Neural crest cell (in vitro differentiated cells): ENCODE measurements at places on chromosomes 7 and 10.

GRCh38 chr7:112985377-112985987 is 101.1 kb downstream of the GPR85 start:
- DNase-seq = no peak

DNA sequence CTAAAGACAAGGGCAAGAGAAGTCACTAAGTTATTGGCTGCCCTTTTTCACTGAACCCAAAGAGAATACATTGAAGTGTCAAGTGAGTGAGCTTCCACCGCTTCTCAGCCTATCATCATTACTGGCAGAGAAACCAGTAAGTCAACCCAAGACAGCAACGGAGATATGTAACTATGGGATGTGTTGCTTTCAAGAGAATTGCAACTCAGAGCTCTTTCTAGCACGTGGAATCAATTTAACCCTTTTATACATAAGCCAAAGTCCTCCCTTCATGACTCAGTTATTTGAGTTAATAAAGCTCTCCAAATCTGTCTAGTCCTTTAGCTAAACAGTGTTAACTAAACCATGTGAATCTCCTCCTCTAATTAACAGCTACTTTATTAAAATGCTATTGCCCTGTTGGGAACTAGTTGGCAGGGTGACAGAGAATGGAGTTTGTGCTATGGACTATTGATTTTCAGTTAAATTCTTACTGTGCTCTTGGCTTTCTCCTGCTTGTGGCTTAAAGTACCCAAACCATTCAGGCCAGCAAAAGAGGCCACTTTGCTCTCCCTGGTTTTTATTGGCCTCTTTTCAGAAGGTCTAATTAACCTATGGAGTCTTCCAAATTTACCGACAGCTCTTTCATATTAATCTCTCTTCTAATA is 287.7 kb downstream of the NRG3 start:
- DNase-seq = no peak

- no peak for DNase-seq
Measured at GRCh38 chr7:98655611-98656010, 38.5 kb downstream of the NPTX2 start.

- no peak for DNase-seq
Measured at GRCh38 chr7:41809940-41810576, 107.2 kb upstream of the INHBA start.

GRCh38 chr7:5070206-5070605 is 24.5 kb downstream of the RBAK start:
- no peak for DNase-seq

DNA sequence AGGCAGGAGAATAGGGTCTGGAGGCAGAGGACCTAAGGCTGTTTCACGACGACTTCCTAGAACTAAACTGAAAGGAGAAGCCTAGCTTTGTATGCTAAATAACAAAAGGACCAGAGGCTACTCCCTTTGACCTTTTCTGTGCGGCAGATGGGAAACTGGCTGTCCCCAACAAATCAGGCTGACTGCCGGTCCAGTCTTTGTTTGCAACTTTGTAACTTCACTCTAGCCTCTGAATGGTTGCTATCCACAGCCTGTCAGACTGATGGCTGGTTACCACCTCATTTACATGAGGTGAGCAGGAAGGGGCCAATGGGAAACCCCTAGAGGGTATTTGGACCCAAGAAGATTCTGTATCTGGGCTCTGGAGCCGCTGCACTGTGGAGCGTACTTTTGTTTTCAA is 132.6 kb upstream of the SHH start:
- DNase-seq = no peak

GRCh38 chr10:1050145-1050544 is 1.2 kb upstream of the IDI1 start:
- no peak for DNase-seq
